ENCODE measurements at places on chromosomes 4 and X.

GRCh38 chr4:76166480-76166879, 18.3 kb upstream of the NUP54 start:
- no peak for DNase-seq

GRCh38 chr4:107689912-107690587, 30.0 kb downstream of the PAPSS1 start:
- DNase-seq: peak; percentile 86

GRCh38 chr4:71136071-71136470, 142.6 kb downstream of the DCK start:
- DNase-seq: no peak

GRCh38 chr4:38523054-38523453, 140.9 kb upstream of the KLF3 start:
- DNase-seq: no peak

- no peak for DNase-seq
Observed at GRCh38 chrX:39096599-39096998, 295.3 kb downstream of the MID1IP1 start.

- DNase-seq: no peak
Observed at GRCh38 chr4:6450709-6451108, 21.7 kb downstream of the PPP2R2C start.

- peak; percentile 27 for DNase-seq
Observed at GRCh38 chr4:177356206-177356605, 46.5 kb downstream of the NEIL3 start.

GRCh38 chrX:129706400-129707072, 32.2 kb upstream of the XPNPEP2 start:
- no peak for DNase-seq

DNA sequence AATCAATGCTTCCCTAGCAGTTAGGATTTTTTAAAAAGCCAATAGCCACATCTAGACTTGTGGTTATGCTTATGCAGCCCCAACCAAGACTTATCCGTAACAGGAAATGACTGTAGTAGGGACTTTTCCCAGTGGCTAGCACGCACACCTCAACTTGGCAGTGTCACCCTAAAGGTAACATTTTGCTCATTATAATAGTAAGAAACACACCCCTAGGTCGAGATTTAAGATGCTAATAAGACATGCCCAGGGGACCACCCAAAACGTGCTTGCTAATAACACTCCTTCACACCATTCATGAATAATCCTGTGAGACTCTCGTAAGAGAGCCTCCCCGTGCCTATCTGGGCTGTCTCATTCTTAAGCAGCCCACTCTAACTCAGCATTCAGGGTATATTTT, 195.3 kb downstream of the CHIC1 start:
- DNase-seq: no peak

DNA sequence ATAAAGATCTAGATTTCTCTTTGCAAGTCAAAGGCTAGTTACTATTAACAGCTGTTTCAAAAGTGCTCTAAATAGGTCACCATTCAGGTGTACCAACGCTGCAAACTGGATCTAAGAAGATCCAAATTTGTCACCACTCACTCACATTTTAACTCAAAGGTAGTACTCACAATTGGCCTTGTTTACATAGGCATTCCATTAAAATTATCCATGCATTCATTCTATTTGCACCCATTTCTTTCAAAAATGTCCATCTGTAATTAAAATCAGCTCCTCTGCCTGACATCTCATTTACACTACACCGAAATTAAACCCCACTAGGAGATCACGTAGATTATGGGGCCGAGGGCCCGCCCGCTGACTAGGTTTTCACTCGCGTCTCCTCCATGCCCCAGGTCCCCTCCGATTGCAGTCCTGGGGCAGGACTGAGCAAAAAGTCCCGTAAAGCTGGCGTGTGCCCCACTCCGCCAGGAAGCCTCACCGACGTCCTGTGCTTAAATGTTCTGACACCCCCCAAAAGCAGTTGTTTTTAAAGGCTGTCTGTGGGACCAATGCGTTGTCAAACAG, 1.3 kb upstream of the ING2 start:
- DNase-seq: no peak
